Stimulated activated CD4-positive, alpha-beta T cell treated with anti-CD3 and anti-CD28 coated beads, Interleukin-1b, Interleukin-23, amount 100 ng/mL, for 24 hours (primary cell): ENCODE measurements at places on chromosomes 5 and 9.

DNA sequence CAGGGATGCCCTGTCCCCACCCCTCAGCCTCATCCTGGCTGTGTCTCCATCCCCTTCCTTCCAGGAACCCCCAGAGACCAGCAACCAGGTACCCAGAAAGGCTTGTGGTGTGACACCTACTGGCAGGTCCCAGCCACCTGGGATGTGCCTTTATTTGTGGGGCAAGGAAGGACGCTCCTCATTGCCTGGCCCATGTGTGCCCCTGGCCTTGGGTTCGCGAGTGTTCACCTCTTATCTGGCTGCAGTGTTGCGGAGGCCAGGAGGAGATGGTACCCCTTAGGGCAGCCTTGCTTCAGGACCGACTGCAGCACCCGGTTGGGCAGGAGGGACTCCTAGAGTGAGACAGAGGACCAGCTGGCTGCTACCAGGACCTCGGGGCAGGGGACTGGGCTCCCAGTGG lies 8.8 kb downstream of the C9orf50 start:
- DNase-seq, result no peak

DNA sequence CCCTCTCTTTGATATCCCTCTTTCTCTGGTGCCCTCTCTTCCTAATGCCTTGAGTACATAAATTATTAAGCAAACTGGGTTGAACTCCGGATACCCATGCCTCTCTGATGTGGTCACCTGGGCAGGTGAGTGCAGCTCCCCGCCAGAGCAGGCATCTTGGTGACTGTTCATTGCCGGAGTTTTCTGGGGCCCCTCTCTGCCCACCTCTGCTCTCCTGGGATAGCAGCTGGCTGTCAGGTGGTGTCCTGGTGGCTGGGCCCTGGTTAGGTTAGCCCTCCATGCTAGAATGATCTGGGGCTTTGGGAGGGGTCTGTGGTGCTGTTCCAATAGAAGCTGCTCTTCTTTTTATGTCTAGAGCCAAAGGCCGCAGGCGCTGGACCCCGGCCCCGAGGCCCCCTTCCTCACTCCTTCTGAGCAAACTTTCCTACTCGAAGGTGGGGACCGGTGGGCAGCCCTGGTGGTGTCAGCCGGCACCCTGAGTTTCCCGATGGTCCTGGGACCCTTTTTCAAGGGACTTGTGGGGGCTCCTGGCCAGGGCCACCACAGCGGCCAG lies 4.9 kb upstream of the SCGB3A1 start:
- DNase-seq, result no peak

- DNase-seq, result no peak
These were observed 46.5 kb downstream of the GOLM1 start for GRCh38 chr9:86052556-86053468.

DNA sequence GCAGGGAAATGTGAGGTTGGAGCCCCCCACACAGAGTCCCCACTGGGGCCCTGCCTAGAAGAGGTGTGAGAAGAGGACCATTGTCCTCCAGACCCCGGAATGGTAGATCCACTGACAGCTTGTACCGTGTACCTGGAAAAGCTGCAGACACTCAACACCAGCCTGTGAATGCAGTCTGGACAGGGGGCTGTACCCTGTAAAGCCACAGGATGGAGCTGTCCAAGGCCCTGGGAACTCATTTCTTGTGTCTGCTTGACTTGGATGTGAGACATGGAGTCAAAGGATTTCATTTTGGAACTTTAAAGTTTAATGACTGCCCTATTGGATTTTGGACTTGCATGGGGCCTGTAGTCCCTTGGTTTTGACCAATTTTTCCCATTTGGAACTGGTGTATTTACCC lies 535.0 kb upstream of the MEF2C start:
- no peak for DNase-seq

DNA sequence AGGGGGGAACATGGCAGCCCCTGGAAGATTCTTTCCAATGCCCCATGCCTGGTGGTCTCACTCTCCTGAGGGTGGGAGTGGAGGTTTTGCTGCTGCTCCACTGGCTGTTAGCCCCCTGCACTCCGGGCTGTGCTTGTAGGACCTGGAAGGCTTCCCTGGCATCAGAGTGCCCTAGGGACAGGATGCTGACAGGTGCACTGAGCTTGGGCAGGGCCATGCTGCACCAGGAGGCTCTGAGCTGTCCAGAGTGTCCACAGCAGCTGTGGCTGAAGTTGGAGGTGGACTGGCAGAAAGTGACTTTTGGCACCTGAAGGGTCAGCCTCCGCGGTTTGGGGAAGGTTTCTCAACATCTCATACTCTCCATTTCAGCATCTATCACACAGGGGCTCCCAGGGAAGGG lies 249.1 kb downstream of the GADD45G start:
- no peak for DNase-seq

DNA sequence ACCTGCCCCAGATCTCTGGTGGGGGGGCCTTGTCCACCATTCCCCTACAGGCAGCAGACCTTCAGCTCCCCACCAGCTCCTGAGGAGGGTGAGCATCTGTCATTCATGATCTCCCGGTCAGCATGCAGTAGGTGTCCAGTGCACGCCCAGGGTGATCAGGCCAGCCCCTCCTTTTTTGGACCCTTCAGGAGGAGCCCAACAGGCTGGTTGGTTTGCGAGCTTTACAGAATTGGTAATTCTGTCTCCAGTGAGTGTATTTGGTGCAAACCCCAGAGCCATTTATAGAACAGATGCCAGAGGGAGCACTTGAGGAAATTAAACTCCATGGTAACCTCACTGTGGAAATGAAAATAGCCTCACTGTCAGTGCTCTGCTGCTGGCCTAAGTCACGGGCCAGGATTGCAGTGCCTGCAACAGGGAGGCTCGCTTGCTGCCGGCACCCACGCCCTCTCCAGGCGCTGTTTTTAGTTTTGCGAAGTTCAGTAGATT lies 23.4 kb downstream of the WNK2 start:
- DNase-seq, result no peak

GRCh38 chr5:6736524-6737042 lies 23.4 kb downstream of the TENT4A start:
- no peak for DNase-seq

- DNase-seq, result no peak
These were observed 40.9 kb upstream of the TNC start for GRCh38 chr9:115158661-115159481.

GRCh38 chr9:78682216-78682615 lies 385.3 kb downstream of the PSAT1 start:
- DNase-seq, result no peak

- no peak for DNase-seq
These were observed 58.0 kb upstream of the IL6ST start for GRCh38 chr5:56052735-56053134.

DNA sequence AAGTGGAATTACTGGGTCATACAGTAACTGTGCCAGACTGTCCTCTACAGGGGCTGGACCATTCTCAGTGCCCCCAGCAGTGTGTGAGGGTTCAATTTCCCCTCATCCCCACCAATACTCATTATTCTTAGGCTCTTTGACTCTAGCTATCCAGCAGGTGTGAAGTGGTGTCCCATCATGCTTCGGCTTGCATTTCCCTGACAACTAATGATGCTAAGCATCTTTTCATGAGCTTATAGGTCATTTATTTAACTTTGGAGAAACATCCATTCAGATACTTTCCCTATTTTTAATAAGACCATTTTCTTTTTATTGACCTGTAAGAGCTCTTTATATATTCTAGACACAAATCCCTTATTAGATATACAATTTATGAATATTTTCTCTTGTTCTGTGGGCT lies 63.6 kb downstream of the ADAMTS2 start:
- no peak for DNase-seq

GRCh38 chr9:72471096-72471495 lies 50.3 kb upstream of the TMC1 start:
- no peak for DNase-seq

GRCh38 chr9:131618071-131618479 lies 72.8 kb downstream of the PRRT1B start:
- no peak for DNase-seq

DNA sequence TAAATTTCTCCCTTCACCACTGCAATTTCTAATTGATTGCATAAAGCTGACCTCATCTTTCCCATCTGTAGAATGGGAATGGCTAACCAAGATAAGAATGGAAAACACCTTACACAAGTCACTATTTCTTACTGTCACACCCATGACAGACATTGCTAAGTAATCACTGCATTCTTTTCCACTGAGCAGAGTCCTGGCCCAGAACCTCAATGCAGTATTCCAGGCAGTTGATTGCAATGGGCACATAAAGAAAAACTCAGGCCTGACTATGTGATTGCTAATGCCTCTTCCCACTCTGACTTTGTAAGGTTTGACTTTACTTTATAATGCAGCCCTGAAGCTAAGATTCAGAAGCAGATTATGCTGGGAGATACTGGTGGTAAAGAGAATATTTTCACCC lies 29.3 kb downstream of the TRIM32 start:
- no peak for DNase-seq

- no peak for DNase-seq
These were observed 151.6 kb downstream of the SYK start for GRCh38 chr9:90953200-90953599.

- DNase-seq, result no peak
These were observed 31.1 kb upstream of the GRXCR2 start for GRCh38 chr5:145903867-145904266.

GRCh38 chr5:52864371-52864770 lies 76.7 kb downstream of the ITGA1 start:
- no peak for DNase-seq

- DNase-seq, result no peak
These were observed 198.3 kb downstream of the PLK2 start for GRCh38 chr5:58261605-58262004.
